ENCODE measurements at places on chromosomes 5 and 9.

DNA sequence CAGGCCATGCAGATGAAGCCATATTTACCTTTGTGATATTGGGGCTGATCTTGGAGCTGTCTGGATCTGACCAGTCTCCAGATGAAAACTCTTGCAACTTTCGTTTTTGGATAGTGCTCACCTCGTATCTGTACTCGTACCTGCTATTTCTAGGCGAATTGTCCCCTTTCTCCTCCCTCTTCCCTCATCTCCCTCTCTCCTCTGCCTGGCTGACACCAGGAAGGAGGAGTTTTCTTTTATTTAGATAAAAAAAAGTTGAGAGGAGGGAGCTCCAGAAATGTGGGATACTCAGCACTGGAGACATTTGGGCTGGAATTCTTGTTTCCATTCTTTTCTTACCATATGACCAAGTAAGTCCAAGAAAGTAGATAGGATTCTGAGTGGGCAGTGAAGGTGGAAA, 54.6 kb upstream of the ABL1 start:
- DNase-seq, result no peak

- no peak for DNase-seq
These were observed 194.4 kb upstream of the SLC27A6 start for GRCh38 chr5:128770907-128771306.

GRCh38 chr9:36623280-36623679, 50.6 kb downstream of the MELK start:
- peak; percentile 42 for DNase-seq

DNA sequence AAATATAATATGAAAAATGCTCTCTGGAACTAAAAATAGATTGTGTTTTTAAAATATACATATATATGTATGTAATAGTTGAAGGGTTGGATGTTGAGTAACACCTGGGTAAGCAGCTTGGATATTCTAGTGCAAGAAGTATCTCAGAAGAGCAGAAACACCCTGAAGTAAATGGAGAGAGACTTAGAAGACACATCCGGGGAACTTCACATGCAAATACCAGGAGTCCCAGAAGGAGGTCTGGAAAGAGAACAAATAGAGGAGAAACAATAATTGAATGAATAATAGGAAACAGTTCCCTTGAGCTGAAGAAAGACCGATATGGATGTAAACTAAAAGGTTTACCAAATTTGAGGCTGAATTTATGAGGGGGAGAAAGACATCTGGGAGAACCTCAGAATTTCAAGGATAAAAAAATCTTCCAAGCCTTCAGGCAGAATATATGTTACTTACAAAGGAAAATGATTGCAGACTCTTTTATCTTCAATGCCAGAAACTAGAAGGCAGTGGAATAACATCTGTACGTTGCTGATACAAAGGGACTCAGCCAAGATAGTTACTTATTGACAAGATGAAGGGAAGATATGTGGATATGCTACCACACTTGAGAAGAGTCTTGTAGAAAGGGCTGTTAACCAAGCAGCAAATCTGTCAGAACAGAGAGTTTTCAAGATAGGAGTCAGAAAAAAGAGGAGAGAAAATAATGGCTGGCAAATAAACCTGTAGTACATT, 42.7 kb downstream of the HSDL2 start:
- no peak for DNase-seq

GRCh38 chr5:73831066-73831465, 205.1 kb downstream of the ARHGEF28 start:
- no peak for DNase-seq

DNA sequence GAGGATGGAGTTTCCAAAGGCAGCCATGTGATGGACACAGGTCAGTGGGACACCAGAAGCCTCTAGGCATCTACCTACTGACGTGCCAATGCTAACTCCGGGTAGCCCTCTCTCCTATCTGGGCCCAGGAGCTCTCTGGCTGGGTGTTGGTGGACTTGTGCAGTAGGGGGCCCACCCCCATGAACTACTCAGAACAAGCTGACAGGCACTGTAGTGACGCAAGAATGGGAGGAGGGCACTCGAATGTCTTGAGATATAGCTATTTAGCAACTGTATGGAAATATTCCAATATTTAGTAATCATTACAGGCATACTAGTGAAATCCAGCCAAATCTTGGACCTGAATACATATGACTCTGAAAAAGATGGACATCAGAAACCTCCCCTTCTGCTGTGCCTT, 5.7 kb upstream of the DOCK2 start:
- peak; percentile 88 for DNase-seq
